ENCODE measurements at places on chromosomes 13 and 19. TPM values are rescaled to one million over a fixed set of nuclear protein-coding genes. Genes with fewer than 3 reads are reported as not detected.

GRCh38 chr13:99564386-99564785 is 63.1 kb downstream of the TM9SF2 start:
- H3K4me3 ChIP-seq, result no peak overlapping the region
- no peaks in the 10 kb centered on the region for H3K4me1 ChIP-seq
- no peak for DNase-seq
- H3K27me3 ChIP-seq, result no peaks in the 10 kb centered on the region
- no peaks in the 10 kb centered on the region for H3K36me3 ChIP-seq
- H3K27ac ChIP-seq, result no peak overlapping the region

Gene PINLYP
- 6.2 TPM for total RNA-seq

DNA sequence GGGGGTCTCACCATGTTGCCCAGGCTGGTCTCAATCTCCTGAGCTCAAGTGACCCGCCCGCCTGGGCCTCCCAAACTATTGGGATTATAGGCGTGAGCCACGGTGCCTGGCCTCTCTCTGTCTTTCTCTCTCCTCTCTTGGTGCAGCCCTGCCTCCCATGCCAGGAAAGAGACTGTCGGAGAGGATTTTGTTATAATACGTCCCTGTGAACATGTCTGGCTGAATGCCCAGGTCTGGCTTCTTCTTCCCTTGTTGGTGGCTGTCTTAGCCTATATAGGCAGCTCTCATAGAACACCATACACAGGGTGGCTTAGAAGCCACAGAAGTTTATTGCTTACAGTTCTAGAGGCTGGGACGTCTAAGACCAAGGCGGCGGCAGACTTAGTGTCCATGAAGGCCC is 46.4 kb downstream of the PEX11G start:
- no peaks in the 10 kb centered on the region for H3K4me1 ChIP-seq
- no peak overlapping the region for H3K4me3 ChIP-seq
- H3K27ac ChIP-seq, result no peak overlapping the region
- H3K27me3 ChIP-seq, result no peaks in the 10 kb centered on the region
- DNase-seq, result no peak

Gene PDS5B
- 42.1 TPM for total RNA-seq

GRCh38 chr13:110817143-110817542 is 97.7 kb downstream of the ANKRD10 start:
- H3K36me3 ChIP-seq, result no peaks in the 10 kb centered on the region
- H3K4me1 ChIP-seq, result peaks cover 5% of the 10 kb centered on the region
- no peak overlapping the region for H3K4me3 ChIP-seq
- peaks cover 6% of the 10 kb centered on the region for H3K27me3 ChIP-seq
- no peak overlapping the region for H3K27ac ChIP-seq
